Stimulated activated CD8-positive, alpha-beta memory T cell treated with anti-CD3 and anti-CD28 coated beads, Interleukin-7, amount 100 ng/mL, for 1 hour (primary cell): ENCODE measurements at places on chromosomes 11 and 22.

DNA sequence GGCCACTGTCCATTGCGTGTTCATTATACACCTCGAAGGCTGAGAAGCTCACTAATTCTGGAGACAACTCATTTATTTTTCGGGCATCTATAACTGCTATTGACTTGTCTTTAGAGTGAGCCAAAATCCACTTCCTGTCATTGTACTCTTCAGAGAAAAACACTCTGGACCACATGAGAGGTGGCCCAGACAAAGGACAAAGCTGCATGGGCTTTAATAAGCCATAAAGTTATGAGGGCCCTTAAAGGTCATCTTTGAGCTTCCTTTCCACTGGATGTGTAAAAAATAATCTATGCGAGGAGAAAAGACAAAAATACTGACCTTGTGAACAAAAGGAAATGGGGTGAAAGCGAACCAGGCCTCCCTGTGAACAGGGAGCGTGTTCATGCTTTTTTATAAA, 63.5 kb upstream of the ZC3H12C start:
- DNase-seq = no peak

GRCh38 chr11:125327518-125328224, 163.1 kb downstream of the PKNOX2 start:
- no peak for DNase-seq

- no peak for DNase-seq
These were observed 7.2 kb downstream of the TRPT1 start for GRCh38 chr11:64218628-64219353.

GRCh38 chr11:73762732-73763131, 1.9 kb upstream of the RAB6A start:
- no peak for DNase-seq

DNA sequence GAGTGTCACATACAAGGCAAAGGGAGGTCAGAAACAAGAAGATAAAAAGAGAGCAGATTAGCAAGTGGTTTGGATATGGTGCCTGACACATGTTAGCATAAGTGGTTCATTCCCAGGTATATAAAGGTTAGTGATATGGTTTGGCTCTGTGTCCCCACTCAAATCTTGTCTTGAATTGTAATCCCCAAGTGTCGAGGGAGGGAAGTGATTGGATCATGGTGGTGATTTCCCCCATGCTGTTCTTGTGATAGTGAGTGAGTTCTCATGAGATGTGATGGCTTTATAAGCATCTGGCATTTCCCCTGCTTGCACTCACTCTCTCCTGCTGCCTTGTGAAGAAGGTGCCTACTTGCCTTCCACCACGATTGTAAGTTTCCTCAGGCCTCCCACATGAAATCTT, 12.1 kb upstream of the DKK3 start:
- no peak for DNase-seq

- DNase-seq = no peak
These were observed 54.7 kb upstream of the LYVE1 start for GRCh38 chr11:10622957-10623791.

- no peak for DNase-seq
These were observed 61.9 kb downstream of the EHF start for GRCh38 chr11:34682825-34683224.

DNA sequence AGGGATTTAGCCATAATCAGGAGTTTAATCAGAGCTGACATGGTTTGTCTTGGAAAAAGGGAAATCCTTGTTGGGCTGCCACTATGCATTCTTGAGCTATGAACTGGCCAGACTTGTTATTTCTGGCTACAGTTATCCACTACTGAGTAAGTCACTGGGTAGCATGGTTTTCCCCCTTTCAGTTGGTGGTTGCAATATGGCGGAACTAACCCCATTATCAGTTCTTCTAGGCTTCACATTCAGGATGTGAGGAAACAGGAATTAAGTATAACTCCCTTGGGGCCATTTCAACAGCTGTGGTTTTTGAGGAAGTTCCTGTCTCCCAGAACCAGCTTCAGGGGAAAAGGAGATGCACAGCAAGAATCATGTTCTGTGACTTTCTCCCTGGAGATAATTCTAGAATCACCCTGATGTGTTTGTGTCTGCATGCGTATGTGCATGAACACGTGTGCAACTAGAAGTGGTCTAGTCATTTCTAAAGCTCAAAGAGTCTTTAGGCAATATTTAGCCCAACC, 103.0 kb upstream of the CD44 start:
- DNase-seq = no peak

- no peak for DNase-seq
These were observed 140.1 kb downstream of the TRIM44 start for GRCh38 chr11:35802672-35803071.

- DNase-seq = no peak
These were observed 38.1 kb downstream of the CADM1 start for GRCh38 chr11:115466122-115466521.

DNA sequence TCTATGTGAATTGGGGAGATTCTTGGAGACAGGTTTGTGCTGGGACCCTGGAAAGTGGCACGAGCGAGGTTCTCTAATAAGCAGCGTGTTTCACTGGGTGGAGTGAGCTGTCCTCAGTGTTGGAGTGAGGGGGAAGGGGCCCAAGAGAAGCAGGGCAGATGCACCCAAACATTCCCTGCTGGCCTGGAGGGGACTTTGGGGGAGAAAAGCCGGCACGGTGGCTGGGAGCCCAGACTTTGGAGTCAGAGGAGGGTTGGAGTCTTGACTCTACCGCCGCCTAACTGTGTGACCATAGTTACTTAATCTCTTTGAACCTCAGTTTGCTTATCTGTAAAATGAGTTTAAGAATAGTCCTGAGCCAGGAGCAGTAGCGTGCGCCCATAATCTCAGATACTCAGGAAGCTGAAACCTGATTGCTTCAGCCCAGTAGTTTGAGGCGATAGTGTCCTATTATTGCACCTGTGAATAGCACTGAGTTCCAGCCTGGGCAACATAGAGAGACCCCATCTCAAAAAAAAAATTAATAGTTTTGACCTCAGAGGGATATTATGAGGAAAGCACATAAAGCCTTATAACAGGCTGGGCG, 614 bp downstream of the NR1H3 start:
- no peak for DNase-seq

GRCh38 chr11:41118521-41118920, 340.9 kb downstream of the LRRC4C start:
- DNase-seq = no peak

DNA sequence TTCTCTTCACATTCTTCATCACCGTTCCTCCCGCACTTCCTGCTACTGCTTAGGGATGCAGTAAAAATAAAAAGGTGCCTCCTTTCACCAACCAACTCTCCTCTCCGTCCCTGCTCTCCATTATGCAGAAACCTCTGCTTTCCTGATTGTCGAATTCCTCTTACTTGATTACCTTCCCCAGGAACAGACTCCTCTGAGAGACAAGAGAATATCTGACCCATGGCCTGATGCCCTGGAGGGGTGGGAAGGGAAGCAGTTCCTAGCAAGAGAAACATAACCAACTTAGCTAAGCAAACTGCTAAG, 80.9 kb downstream of the TRIM29 start:
- no peak for DNase-seq

GRCh38 chr11:45278714-45279113, 7.4 kb downstream of the SYT13 start:
- DNase-seq = no peak

- DNase-seq = no peak
These were observed 71.6 kb upstream of the SHANK2 start for GRCh38 chr11:71323876-71324526.

- no peak for DNase-seq
These were observed 125.4 kb upstream of the HSD17B12 start for GRCh38 chr11:43555186-43555585.

DNA sequence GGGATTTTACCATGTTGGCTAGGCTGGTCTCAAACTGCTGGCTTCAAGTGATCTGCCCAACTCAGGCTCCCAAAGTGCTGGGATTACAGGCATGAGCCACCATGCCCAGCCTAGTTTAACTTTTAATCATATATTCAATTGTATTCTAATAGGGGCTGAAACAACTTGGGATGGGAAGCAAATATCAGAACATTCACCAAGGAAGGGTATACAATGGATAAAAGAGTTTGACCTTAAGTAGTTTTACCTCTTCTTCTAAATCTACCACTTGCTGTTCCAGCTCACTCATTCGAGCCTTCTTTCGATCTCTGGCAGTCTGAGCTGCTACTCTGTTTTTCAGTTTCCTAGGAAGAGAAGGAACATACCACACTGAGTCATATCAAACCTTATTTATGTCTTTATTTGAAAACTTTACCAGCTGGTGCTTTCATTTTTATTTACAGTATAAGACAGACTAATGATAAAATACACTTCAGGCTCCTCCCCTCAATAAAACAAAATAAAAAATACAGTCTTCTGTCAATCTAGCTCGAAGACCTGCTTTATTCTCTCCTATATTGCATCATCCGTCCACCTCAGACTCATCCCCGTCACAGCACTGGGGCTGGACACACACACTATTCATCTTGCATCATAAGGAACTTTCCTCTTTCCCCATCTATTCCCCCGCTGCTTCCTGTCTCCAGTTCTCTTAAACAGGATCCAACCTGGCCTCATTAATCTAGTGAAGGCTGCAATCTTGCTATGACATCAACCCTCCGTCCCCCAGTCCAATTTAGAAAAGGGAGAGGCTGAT, 1.4 kb downstream of the XBP1 start:
- DNase-seq = no peak

GRCh38 chr11:75496305-75496752, 29.4 kb downstream of the GDPD5 start:
- no peak for DNase-seq

DNA sequence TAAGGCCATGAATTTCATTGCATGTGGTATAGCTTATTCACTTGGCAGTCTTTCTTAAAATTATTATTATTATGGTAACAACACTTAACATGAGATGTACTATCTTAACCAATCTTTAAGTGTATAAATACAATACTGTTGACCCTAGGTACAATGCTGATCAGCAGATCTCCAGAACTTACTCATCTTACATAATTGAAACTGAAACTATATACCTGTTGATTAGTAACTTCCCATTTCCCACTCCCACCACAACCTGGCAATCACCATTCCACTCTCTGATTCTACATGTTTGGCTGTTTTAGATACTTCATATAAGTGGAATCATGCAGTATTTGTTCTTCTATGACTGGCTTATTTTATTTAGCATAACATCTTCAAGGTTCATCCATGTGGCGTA, 150.2 kb upstream of the POU2AF2 start:
- no peak for DNase-seq

GRCh38 chr11:117950301-117950700, 21.1 kb upstream of the TMPRSS13 start:
- peak; percentile 34 for DNase-seq

DNA sequence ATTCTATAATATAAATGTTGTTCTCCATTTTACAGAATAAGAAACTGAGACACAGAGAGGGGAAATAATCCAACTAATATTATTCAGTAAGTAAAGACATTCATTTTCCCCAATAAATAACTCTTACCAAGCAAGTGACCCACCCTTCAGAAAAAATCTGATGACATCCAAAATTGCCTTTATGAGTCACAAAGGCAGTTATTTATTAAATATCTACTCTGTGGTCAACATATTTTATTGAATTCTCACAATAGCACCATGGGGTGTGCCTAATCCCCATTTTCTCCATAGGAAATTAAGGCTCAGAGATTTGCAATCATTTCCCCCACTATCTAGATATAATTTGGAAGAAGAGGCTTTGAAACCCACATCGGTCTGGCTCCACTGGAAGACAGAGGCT, 161.5 kb upstream of the ISX start:
- no peak for DNase-seq

DNA sequence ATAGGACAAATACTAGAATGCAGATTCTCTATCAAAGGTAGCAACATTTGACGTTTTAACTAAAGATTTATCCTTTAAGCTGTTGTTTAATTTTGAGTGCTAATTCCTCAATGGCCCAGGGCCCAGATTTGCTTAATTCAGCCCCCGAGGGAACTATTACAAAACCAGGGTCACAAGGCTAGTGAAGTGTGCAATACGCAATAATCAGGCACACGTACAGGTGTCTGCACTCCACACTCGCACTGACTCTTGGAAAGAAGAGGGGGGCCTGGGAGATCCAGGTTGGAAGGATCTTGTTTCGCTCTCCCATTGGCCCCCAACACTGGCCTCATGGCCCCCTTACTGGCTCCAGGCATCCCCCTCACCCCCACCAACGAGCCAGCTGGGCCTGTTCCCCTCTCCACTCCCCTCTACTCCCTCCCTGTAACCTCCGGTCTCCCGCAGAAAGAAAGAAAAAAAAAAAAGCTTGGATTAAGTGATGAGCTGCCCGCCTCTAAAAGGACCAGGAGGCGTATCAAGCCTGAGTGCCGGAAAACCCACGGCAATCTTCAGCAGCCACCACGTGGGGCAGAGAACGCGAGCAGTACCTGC, 2.2 kb upstream of the KIRREL3 start:
- no peak for DNase-seq

- no peak for DNase-seq
These were observed 453.4 kb downstream of the NTM start for GRCh38 chr11:131823772-131824171.

GRCh38 chr11:40054631-40055030, 1404.8 kb downstream of the LRRC4C start:
- DNase-seq = no peak

GRCh38 chr11:75558939-75559843, 2.9 kb upstream of the SERPINH1 start:
- no peak for DNase-seq
